ENCODE measurements at places on chromosomes 7 and 10.

- DNase-seq = no peak
Measured at GRCh38 chr7:150999001-150999400, 8.2 kb downstream of the NOS3 start.

GRCh38 chr10:50437248-50437647, 185.9 kb upstream of the ASAH2 start:
- DNase-seq = no peak

DNA sequence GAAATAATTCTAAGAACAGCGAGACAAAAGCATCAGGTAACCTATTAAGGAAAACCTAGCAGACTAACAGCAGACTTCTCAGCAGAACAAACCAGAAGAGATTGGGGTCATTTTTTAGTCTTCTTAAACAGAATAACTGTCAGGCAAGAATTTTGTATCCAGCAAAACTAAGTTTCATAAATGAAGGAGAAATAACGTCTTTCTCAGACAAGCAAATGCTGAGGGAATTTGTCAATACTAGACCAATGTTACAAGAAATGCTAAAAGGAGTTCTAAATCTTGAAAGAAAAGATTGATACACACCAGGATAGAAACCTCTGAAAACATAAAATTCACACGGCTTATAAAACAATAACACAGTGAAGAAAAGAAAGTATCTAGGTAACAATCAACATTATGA, 22.6 kb downstream of the BICC1 start:
- no peak for DNase-seq

DNA sequence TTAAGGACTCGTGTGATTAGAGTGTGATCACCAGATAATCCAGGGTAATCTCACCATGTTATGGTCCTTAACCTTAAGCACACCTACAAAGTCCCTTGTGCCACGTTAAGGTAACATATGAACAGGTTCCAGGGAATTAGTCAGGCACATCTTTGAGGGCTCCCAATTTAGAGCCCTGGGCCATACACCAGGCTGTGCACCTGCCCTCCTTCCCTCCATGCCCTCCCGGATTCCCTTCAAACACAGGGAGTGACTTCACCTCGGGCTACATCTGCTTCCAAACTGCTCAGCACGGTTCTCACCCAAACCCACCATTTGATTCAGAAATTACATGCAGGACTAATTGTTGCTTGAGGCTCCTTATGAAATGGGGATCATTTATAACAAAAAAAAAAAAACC, 93.9 kb upstream of the HABP2 start:
- DNase-seq = no peak

- DNase-seq = no peak
Measured at GRCh38 chr10:23362069-23362830, 17.7 kb upstream of the C10orf67 start.

- no peak for DNase-seq
Measured at GRCh38 chr7:101699881-101700823, 71.1 kb upstream of the MYL10 start.

DNA sequence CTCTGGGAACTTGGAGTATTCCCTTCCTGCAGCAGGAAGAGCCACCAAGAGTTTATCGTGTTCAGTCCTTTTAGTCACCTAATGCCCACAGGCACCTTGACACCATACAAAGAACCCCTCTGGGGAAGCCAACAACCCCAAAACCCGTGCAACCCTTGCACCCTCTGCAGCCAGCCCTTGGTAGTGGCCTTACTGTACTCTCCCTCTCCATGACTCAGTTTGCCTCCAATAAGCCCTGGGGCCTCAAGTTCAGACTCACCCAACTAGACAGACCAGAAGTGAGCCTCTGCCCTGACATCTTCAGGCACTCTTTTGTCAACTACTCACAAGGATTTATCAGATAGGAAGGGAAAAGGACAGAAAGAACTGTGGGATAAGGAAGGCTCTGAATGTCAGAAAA, 30.9 kb downstream of the KCNMA1 start:
- DNase-seq = no peak
